NCI-H1417 (cell line): ENCODE measurements at places on chromosomes 3 and 15.

GRCh38 chr15:55799291-55800212 is 56.6 kb upstream of the PRTG start:
- peak; percentile 80 for DNase-seq

GRCh38 chr3:150989208-150989607 is 16.7 kb upstream of the CLRN1 start:
- DNase-seq: no peak

DNA sequence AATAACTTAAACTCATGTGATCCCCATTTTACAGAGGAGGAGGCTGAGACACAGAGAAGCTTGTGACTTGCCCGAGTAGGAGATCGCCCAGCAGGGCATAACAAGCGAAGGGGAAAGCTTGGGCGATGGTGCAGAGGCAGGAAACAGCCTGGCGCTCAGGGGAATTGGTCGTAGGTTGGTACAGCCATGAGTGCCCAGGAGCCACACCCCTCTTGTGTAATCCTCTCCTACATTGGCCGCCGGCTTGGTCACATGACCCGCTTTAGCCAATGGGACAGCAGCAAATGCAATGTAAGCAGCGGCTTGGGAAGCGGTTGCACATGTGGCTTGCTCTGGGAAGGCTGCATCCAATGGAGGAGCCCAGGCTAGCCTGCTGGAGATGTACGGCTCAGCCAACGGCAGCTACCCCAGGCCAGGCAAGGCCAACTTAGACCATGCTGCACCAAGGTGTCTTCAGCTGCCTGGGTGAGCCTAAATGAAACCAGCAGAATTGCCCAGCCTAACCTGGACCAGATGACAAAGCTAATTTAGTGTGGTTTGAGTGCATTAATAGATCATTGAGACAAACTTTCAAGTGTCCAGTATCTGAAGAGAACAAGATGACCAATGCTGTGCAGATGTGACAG is 50.3 kb upstream of the SLC6A6 start:
- no peak for DNase-seq

GRCh38 chr3:155960060-155960459 is 89.6 kb downstream of the GMPS start:
- DNase-seq: no peak

DNA sequence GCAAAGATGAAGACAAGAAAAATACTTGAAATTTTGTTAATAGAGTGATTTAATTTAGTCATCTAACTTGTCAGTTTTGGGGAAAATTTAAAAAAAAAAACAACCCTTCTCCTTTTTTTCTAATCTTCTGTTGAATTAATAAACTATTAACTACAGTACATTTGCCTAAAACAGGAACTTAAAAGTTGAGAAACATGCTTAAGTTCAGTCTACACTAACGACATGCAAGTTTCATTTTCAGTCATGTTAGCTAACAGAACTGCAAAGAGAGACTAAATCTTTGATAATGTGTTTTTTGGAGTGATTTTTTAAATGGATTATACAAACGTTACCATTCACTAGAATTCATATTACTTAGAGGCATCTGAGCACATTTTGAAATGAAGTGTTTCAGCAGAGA is 71.9 kb upstream of the MBNL1 start:
- DNase-seq: no peak

DNA sequence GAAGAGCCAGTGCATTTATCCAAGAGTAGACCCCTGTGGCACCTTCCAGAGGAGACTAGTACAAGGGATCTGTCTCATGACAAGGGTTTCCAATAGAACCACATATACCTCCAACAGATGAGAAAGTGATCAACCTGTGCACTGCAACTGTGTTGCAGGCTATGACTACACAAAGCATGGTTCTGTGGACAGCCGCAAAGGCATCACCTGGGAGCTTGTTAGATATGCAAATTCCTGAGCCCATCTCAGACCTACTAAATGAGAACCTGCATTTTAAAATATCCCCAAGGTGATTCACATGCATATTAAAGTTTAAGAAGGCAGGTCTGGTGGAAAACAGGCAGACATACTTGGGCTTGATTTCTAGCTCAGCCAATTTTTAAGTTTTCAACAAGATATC is 368.7 kb downstream of the FOXP1 start:
- DNase-seq: no peak

DNA sequence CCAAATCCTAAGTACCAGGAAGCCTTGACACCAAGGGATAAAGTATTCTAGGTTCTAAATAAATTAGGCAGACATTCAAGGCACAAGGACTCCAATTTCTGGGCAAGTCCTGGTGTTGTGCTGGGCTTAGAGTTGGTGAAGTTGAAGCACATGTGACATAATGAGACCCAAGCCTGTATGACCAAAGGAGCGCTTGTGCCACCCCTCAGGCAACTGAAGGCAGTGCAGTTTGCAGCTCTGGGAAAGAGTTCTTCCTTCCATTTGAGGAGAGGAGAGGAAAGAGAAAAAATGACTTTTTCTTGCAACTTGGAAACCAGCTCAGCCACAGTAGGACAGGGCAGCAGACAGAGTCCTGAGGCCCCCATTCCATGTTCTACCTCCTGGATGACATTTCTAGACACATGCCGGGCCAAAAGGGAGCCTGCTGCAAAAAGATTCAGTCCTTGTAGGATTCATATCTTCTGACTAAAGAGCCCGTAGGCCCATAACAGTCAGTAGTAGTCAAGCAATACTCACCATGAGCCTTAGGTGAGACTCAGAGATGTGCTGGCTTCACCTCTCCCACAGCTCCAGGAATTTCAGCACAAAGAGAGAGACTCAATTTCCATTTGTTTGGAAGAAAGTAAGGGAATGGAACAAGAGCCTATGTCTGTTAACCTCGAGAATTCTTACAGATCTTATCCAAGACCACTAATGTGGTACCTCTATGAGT is 588.8 kb upstream of the BCHE start:
- DNase-seq: no peak

GRCh38 chr15:41967506-41968206 is 4.7 kb downstream of the EHD4 start:
- no peak for DNase-seq

GRCh38 chr15:96345560-96346399 is 15.3 kb downstream of the NR2F2 start:
- peak; percentile 53 for DNase-seq
